ENCODE measurements at places on chromosomes 6 and 20. TPM values are rescaled to one million over a fixed set of nuclear protein-coding genes. Genes with fewer than 3 reads are reported as not detected.

The CYP21A2 gene
- total RNA-seq: not detected

The NOX3 gene
- not detected for total RNA-seq

The HRH3 gene
- total RNA-seq: not detected

The TEAD3 gene
- 7.3 TPM for total RNA-seq

The SYNJ2 gene
- 155 TPM for total RNA-seq

Data from Daoy (cell line).